ENCODE measurements at places on chromosomes 2 and 18. TPM values are rescaled to one million over a fixed set of nuclear protein-coding genes. Genes with fewer than 3 reads are reported as not detected.

- peaks cover 22% of the 10 kb centered on the region for H3K4me1 ChIP-seq
- H3K27me3 ChIP-seq: peaks cover 9% of the 10 kb centered on the region
- no peak overlapping the region for H3K27ac ChIP-seq
These were observed 11.7 kb upstream of the GPC1 start for GRCh38 chr2:240423788-240424191.

- no peaks in the 10 kb centered on the region for H3K36me3 ChIP-seq
- peaks cover 5% of the 10 kb centered on the region for H3K4me1 ChIP-seq
- no peak for DNase-seq
- H3K4me3 ChIP-seq: no peak overlapping the region
- no peak overlapping the region for H3K27ac ChIP-seq
These were observed 9.9 kb downstream of the SGPP2 start for GRCh38 chr2:222434204-222434603.

DNA sequence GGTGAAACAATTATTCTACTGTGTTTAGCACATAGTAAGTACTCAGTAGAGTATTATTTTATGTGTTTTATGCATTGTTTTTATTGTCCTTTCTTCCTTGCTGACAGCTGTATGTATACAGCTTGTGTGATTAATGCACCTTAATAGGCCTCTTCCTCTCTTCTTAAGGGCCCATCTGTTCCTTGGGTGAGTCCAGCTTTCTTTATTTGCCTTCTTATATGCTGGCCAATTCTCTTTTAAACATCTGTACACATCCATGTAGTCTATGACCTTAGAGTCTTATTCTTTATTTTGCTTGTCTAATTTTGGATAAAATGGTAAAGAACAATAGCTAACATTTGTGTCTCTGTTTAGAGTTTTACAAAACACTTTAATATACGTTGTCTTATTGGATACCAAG, 333.7 kb upstream of the MEIS1 start:
- H3K27me3 ChIP-seq: no peaks in the 10 kb centered on the region
- H3K27ac ChIP-seq: no peak overlapping the region
- H3K4me3 ChIP-seq: no peak overlapping the region
- H3K36me3 ChIP-seq: no peaks in the 10 kb centered on the region
- no peaks in the 10 kb centered on the region for H3K4me1 ChIP-seq

- H3K27me3 ChIP-seq: no peaks in the 10 kb centered on the region
- H3K4me3 ChIP-seq: no peak overlapping the region
- H3K27ac ChIP-seq: no peak overlapping the region
- peaks cover 39% of the 10 kb centered on the region for H3K4me1 ChIP-seq
- H3K36me3 ChIP-seq: peaks cover 12% of the 10 kb centered on the region
These were observed 3.0 kb upstream of the RPL37A start for GRCh38 chr2:216495656-216496055.

DNA sequence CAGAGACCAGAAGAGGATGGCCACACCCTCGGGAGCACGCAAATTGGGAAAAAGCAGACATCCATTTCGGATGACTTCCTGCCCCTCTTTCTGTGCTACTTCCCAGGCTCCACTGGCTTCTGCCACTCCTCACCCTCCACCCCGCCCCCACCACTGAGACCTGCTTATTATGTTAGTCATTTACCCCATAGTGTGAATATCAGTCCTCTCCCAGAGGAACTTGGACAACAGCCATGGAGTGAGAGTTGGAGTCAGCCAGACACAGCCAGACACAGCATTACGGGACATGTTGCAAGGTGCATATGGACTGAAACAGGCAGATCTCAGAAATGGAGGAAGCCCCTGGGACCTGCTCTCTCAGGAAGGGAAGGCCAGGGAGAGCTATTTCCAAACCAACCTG, 51.8 kb downstream of the CTIF start:
- DNase-seq: no peak
- no peak overlapping the region for H3K4me3 ChIP-seq
- H3K4me1 ChIP-seq: no peaks in the 10 kb centered on the region
- H3K36me3 ChIP-seq: no peaks in the 10 kb centered on the region
- H3K27ac ChIP-seq: no peak overlapping the region

The BUB1 gene
- 76.9 TPM for total RNA-seq

The GPR17 gene
- total RNA-seq: not detected

DNA sequence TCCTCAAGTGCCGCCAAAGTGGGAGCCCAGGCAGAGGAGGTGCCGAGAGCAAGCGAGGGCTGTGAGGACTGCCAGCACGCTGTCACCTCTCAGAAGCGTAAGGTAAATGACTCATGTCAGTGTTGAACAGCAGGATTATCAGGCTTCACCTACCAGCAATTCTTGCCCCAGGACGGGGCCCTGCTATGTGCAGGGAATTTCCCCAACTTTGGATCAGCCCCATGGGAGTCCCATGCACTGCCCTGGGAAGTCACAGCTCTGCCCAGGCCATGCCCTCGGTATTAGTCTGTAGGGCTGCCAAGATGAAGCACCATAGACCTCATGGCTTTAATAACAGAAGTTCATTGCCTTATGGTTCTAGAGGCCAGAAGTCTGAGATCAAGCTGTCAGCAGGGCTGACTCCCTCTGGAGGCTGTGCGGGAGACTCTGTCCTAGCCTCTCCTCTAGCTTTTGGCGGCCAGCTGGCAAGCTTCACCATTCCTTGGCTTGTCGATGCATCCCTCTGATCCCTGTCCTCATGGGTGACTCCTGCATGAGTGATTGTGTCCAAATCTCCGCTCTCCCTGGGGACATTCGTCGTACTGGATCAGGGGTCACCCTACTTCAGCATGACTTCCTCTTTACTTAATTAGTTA, 55.9 kb downstream of the TRPM8 start:
- H3K36me3 ChIP-seq: no peaks in the 10 kb centered on the region
- no peak overlapping the region for H3K27ac ChIP-seq
- no peak overlapping the region for H3K4me3 ChIP-seq
- H3K4me1 ChIP-seq: peaks cover 21% of the 10 kb centered on the region
- H3K27me3 ChIP-seq: no peaks in the 10 kb centered on the region

The UPP2 gene
- total RNA-seq: not detected

DNA sequence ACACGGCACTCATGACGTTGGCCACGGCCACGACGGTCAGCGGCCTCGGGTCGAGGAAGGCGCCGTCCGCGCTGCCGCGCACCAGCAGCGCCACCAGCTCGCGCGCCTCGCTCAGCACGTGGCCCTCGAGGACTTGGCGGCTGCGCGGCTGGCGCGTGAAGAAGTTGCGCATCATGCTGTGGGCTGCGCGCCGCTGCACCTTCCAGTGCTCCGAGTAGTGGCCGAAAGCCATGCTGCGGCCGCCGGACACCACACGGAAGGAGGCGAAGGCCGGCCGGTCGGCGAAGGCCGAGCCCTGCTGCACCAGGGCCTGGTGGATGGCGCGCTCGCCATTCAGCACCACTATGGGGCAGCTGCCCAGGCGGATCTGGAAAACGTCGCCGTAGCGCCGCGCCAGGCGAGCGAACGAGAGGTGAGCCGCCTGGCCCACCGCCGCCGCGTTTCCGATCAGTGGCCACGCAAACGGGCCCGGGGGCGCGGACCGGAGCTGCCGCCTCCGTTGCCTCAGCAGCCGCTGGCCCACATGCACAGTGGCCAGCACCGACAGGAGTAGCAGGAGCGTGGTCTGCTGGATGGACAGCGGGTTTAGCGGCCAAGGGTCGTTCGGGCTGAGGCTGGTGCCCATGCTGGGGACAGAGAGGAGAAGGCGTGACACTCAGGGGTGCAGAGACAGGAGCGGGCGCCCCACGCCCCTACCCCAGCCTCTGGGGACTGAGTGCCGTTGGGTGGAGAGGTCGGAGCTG, 1.0 kb downstream of the CYP1B1 start:
- DNase-seq: peak; percentile 31
- H3K36me3 ChIP-seq: peaks cover 11% of the 10 kb centered on the region
- peak overlapping the region; percentile 91 for H3K4me3 ChIP-seq
- H3K27ac ChIP-seq: no peak overlapping the region
- H3K27me3 ChIP-seq: peaks cover 33% of the 10 kb centered on the region

DNA sequence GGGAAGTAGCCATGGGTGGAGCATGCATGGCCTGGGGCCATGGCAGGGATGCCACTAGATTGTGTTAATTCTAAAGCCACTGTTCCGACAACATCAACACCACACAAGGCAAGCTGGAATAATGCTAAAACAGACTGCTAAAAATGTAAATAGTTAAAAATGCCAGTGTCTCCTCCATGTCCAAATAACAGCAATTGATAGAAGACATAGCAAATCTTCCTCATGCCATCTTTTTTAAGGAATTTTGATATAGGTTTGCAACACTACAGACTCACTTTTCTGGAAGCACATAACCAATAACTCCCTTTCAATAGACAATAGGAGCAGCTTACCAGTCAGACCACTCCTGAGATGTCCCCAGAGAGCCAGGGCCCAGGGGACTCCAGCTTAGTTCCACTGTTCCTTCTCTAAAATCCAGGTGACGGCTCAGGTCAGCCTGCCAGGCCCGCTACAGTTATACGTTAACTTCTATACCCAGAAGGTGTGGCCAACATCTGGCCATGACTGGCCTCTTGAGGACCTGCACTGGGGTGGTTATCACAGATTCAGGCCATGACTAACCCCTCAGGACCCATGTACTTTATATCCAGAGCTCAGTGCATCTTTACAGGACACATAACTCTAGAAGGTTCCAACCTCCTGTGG, 20.3 kb downstream of the TUBB6 start:
- H3K27ac ChIP-seq: peak overlapping the region; percentile 23
- DNase-seq: no peak

The SERTAD2 gene
- total RNA-seq: 18.5 TPM

DNA sequence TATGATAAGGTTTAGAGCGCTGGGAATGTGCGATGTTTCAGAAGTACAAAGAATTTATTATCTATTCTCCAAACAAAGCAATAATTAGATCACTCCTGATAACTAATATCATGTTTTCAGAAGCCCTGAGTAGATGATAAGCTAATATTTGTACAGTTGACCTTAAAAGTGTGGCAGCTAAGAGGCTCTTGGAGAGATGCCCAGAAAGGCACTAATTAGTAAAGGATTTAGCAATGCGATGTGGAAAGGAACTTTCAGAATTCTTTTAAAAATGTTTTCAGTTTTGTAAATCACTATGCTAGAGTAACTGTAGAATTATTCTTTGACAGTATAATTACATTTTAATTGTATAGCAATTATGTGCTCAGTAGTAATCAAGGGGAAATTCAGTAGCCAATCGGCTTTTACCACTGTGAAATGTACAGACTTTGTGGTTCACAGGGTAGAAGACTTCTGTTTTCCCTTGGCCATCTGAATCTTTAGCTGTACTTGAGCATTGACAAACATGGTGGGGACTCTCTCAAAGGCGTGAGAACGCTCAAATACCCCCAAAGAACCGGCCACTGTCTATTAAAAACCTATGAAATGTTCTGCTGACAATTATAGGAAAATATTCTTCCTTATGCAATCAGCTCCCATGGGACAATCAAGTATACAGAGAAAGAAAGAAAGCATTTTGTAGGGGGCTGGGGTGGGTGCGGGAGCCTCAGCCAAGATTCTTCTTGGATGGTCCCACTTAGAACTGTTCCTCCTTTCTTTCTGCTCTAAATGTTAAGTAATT, 262.8 kb upstream of the AGAP1 start:
- peaks cover 4% of the 10 kb centered on the region for H3K4me1 ChIP-seq
- H3K27me3 ChIP-seq: peaks cover 27% of the 10 kb centered on the region
- no peak for DNase-seq

DNA sequence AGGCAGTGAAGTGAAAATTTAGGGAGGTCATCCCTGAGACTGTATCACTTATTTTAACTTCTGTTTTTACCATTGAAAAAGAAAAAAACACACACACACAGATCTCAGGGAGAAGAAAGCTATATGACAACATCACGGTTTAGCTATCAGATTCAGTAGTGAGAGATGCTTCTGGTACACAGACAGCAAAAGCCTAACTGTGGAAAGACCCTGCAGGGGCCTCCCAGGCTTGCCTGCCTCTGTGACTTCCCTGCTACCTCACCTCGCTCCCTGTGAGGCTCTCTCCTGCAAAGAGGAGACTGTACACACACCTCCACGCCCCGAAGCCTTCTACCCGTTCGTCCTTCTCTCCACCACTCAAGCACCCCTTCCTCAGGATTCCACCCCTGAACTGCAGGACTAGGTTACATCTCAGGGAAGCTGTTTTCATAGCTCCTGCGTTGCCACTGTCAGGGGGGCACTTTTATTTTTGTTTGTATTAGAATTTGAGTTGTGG, 86.3 kb downstream of the EPB41L3 start:
- peak overlapping the region; percentile 35 for H3K4me3 ChIP-seq
- no peak for DNase-seq
- H3K27ac ChIP-seq: peak overlapping the region; percentile 85
- H3K4me1 ChIP-seq: no peaks in the 10 kb centered on the region
- H3K27me3 ChIP-seq: no peaks in the 10 kb centered on the region

The HOXD4 gene
- not detected for total RNA-seq

The DLX2 gene
- 0.23 TPM for total RNA-seq

The CDCA7 gene
- total RNA-seq: 72.8 TPM

DNA sequence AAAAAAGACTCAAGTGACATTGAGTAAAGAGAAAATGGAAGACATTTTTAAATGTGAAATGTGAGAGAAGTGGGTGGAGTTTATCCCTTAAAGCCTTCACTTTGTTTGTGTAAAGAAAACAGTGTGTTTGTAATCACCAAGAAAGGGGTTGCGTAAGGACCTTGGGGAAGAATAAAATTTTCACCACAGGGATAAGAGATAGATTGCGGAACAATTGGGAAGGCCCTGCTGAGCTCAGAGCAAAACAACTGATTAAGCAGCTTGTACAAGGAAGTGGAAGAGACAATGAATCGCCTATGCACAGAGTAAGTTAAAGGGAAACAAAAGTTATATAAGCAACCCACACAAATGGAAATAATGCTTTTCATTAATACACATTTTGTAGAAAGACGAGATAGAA, 327.7 kb downstream of the RAD51AP2 start:
- no peak overlapping the region for H3K27ac ChIP-seq
- H3K36me3 ChIP-seq: peaks cover 2% of the 10 kb centered on the region
- H3K4me1 ChIP-seq: no peaks in the 10 kb centered on the region
- no peaks in the 10 kb centered on the region for H3K27me3 ChIP-seq
- no peak for DNase-seq

GRCh38 chr18:47175283-47175897, 774 bp downstream of the IER3IP1 start:
- H3K27me3 ChIP-seq: no peaks in the 10 kb centered on the region
- H3K4me1 ChIP-seq: no peaks in the 10 kb centered on the region
- peak overlapping the region; percentile 93 for H3K27ac ChIP-seq

DNA sequence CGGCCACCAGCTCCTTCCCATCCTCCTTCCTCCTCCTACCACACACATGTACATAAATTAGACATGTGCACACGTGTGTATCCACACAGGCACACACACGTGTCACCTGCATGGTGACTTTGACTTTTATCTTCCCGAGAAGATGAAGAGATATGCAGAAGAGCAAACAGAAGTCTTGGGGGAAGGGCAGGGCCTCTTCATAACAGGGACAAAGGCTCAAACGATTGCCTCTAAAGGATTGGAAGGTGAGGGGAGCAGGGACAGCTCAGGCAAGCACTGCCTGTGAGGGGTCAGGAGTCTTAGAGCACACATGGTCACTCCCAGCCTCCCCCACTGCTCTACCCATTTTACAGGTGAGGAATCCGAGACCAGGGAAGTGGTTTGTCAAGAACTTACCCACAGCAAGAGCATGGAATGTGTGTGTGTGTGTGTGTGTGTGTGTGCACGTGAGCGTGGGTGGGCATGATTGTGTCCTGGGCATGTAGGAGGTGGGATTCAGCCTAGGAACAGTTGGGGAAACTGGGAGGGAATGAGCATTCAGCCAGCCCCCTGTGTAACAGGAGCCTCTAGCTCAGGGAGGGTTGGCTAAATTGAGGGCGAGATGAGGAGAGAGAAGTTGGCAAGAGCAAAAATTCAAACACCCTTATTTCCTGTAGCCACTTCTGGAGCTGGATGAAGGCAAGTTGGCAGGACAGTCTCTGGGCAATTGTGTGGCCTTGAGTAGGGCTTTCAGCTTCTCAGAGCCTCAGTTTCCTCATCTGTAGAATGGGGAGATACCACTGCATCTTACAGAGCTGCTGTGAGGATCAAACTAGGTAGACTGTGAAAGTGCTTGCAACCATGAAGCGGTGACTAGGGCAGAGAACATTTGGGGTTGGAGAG, 24.2 kb downstream of the CIB4 start:
- H3K27ac ChIP-seq: no peak overlapping the region
- no peak for DNase-seq
- H3K27me3 ChIP-seq: no peaks in the 10 kb centered on the region
- H3K4me3 ChIP-seq: no peak overlapping the region
- no peaks in the 10 kb centered on the region for H3K36me3 ChIP-seq
